Karpas-422 (cell line): ENCODE measurements at places on chromosomes 12 and 14.

DNA sequence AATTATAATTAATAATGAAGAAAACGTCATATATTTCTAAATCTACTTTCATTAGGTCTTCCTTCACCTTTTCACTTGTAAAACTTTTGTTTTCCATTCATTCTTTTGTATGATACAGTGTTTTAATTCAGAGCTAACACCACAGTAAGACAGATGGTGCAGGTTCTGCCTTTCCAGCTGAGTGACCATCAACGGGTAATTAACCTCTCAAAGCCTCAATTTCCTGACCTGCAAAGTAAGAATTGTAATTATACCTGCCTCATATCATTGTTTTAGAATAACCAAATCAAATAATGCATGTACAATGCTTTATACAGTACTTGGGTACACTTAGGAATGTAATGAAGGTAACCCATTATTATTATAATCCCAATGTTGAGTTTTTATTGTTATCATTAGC lies 157.6 kb downstream of the FOXA1 start:
- no peak for DNase-seq

- no peak for DNase-seq
Observed at GRCh38 chr14:68181519-68182326, 362.1 kb downstream of the RAD51B start.

DNA sequence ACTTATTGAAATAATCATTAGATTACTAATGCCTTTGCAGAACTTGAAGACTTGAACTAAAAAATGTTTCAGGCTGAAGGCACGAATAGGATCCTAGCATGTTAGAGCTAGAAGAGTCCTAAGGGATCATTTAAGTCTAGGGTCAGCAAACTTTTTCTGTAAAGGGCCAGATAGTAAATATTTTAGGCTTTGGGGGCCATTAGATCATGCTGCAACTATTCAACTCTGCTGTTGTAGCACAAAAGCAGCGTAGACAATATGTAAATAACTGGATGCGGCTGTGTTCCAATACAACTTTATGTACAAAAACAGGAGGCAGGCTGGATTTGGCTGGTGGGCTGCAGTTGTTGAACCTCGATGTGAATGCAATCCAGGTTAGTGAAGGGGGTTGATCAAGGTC lies 221.7 kb downstream of the ATP23 start:
- no peak for DNase-seq

DNA sequence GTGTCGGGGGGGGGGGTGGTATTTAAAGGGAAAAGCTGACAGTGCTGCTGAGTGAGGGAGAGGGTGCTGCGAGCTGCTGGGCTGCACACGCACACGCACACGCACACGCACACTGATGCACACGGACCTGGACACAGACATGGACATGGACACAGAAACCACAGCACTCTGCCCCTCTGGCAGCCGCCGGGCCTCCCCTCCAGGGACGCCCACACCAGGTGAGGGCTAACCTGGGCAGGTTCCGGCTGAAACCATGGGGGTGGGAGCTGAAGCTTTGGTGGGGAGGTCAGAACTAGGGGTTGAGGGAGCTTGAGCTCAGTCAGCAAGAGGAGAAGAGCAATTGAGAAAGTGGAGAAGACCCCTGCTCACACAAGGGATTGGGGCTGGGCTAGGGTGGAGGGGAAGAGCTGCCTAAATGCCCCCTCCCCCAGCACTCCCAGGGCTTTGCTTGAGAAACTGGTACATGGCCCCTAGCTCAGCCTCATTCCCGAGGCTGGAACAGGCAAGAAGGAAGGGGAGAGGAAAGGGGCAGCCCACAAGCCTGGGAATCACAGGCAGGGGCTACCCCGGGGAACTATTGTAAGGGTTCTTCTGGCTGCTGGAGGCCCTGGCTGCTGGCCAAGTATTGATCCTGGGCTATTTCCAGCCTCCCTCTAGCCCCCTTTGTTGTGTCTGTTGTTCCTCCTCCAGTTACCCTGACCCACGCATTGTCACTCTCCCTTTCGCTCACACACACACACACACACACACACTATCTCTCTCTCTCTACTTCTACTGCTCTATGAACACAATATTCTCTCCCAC lies at the start of gene REM2:
Gene REM2, plus strand, starts transcription at position 50 of the 804 bp plus-strand sequence. Its CDS starts 66 bp downstream, at position 116.
- no peak for DNase-seq
